Hippocampal formation (tissue), 2 donors: ENCODE measurements at places on chromosomes 11 and 22.

DNA sequence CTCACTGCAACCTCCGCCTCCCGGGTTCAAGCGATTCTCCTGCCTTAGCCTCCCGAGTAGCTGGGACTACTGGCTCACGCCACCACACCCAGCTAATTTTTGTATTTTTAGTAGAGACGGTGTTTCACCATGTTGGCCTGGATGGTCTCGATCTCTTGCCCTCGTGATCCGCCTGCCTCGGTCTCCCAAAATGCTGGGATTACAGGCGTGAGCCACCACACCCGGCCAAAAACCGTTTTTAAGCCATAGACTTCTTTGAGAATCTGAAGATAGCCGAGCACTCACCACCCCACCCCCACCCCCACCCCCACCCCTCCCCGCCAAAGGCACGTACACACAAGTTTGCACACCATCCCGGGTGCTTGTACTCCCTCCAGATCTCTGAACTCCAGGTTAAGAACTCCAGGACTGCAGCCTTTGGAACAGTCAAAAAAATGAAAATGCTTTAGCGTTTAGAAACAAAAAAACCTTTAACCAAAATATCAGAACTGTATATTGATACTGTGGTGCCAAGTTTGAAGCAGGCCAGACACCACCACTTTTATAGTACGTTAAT lies 1.5 kb downstream of the CRKL start:
- no peak for DNase-seq

DNA sequence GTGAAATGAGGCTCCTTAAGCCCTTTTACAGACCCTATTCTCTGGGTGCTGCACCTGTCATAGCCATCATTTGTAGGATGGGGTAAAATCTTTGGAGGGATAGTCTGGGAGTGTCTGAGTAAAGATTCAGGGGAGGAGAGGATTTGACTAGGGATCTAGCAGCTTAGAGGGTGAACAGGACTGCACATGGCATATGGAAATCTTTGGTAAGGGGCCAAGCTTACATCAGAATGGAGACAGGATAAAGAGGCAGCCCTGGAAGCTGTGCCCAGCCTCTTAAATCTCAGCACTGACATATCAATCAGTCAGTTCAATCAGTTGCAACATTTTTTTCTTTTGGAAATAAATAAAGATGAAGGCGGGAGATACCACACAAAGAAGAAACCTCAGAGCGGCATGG lies 301.8 kb upstream of the CADM1 start:
- DNase-seq = no peak

DNA sequence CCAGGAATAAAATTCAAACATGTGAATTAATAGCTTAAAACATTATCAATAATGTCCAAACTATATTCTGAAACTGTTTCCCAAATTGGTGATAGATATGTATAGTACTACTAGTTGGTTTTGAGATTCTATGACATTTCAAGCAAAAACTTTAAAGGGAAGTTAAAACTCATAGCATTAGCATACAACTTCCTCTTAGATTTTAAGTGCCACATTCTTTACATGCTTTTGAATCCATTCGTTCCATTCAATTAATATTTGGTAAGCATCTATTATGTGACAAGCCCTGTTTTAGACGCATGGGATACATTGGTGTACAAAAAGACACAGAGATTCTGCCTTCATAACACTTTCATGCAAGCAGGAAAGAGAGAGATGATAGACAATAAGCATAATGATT lies 8.9 kb downstream of the PATL1 start:
- no peak for DNase-seq

DNA sequence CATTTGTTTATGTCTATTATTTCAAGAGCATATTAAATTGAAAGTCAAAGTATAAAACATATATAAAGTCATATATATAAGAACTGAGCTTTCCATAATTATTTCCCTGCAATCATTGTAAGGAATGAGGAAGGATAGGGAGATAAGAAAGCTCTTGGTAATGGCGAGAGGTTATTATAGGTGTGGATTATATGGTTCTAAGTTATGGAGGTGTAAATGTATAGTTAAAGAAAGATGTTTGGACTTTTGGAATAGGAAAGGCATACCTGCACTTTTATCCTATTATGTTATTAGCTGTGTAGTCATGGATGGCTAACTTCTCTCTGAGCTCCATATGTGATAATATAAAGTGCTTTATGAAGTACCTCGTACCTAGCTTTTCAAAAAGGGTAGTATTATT lies 127.6 kb downstream of the LUZP2 start:
- no peak for DNase-seq

DNA sequence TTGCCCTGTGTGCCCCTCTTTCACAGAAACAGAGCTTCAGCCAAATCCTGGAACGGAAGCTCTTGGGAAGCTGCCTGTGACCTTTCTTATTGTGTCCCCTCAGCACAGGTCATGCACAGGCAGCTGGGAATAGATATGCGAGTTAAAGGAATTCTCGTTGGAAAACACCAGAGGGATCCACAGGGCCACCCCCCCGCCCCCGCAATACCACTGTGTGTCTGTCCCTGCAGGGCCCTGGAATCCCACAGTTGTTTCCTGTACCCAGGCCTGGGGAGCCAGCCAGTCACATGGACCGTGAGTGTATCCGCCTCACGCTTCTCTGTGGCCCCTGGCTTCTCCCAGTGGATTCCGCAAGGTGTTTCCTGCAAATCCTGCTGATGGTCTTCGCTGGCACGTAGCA lies 29.0 kb downstream of the TIMP3 start:
- no peak for DNase-seq

GRCh38 chr22:44625981-44626687 lies 75.9 kb upstream of the PRR5 start:
- DNase-seq = peak; percentile 11

DNA sequence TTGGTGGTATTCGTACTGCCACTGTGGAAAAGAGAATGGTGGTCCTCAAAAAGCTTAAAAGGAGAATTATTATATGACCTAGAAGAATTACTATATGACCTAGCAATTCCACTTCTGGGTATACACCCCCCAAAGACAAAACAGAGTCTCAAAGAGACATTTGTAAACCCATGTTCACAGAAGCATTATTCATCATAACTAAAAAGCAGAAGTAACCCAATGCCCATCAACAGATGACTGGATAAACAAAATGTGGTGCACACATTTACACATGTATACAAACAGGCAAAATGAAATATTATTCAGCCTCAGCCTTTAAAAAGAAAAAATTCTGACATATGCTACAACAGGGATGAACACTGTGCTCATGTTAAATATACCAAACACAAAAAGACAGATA lies 89.4 kb downstream of the ARHGAP32 start:
- DNase-seq = no peak

DNA sequence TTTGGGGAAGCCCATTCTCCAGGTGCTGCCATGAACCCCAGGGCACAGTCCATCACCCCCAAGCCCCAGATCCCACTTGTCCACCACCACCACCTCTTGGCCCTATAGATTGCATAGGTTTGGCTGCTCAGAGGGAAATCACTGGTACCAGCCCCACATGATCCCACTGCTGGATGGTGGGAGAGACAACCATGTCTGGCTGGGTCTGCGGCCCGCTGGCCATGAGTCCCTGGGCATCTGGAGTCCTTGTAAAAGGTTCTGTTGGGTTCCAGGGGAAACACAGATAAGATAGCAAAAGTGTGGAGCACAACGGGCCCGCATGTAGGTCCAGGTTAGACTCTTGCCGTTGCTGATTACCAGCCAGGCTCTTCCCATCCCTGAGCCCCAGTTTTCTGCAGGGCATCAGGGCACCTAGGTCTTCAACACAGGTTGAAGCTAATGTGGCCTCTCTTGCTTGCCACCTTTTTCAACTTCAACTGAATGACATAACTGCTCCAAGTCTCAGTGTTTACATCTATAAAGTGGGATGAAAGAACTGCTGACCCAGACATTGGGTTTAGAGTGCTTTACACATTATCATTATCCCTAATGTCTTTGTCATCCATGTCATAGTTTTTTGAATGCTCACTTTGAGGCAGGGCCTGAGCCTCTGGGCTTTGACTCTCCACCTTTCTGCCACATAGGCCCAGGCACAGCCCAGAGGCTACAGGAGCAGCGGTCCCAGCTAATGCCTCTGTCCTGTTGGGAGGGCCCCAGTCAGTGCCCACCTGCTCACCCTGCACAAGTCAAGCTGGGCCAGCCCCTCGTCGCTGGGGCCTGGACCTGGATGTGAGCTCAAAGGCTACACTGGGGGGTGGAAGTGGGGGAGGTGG lies 1.0 kb upstream of the TANGO2 start:
- DNase-seq = no peak

DNA sequence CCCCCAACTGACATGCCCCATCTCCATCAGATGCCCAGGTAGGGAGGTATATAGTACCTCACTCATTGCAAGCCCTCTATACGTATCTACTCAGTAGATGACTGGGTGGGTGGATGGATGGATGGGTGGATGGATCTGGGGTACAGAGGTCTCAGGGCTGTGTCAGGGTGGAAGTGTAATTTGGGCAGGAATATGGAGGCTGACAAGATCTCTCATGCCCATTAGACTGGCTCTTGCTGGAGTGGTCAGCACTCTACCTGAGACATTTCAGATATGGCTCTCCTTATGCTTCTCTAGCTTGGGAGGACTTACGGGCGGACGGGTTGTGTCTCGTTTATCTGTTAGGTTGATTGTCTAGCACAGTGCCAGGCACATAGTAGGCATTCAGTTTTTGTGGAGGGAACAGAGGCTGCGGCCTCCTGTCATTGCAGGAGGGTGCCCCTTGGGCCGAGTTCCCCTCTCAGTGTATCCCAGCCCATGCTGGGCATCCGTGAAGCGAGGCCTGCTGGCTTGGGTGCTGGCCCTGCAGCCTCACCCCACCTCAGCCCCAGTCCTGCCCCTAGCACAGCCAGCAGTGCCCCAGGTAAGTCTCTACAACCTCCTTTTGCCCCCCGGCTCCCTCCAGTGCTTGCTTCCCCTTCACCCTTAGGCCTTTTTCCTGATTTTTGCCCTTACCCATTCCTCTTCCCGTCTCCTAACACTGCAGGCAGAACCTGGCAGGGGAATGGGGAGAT lies 13.7 kb downstream of the ROBO3 start:
- no peak for DNase-seq

- no peak for DNase-seq
These were observed 284.0 kb downstream of the MN1 start for GRCh38 chr22:27517361-27518155.

DNA sequence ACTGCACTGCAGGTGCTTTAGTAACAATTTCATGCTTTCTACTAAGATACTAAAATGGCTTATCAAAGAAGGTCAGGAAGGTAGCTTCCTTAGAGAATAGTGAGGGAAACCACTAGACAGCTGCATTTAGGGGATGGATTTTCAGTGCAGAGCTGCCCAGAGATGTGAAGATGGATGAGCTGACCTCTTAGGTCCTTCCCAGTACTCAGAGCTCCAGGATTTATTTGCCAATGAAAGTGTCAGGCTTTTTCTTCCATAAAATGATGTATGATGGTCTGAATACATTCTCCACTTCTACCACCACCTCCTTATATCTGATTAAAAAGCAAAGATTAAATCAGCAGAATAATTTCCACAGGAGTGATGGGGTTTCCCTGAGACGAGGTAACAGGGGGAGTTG lies 35.0 kb downstream of the SC5D start:
- no peak for DNase-seq

GRCh38 chr11:313304-313786 lies 495 bp upstream of the IFITM1 start:
- no peak for DNase-seq

DNA sequence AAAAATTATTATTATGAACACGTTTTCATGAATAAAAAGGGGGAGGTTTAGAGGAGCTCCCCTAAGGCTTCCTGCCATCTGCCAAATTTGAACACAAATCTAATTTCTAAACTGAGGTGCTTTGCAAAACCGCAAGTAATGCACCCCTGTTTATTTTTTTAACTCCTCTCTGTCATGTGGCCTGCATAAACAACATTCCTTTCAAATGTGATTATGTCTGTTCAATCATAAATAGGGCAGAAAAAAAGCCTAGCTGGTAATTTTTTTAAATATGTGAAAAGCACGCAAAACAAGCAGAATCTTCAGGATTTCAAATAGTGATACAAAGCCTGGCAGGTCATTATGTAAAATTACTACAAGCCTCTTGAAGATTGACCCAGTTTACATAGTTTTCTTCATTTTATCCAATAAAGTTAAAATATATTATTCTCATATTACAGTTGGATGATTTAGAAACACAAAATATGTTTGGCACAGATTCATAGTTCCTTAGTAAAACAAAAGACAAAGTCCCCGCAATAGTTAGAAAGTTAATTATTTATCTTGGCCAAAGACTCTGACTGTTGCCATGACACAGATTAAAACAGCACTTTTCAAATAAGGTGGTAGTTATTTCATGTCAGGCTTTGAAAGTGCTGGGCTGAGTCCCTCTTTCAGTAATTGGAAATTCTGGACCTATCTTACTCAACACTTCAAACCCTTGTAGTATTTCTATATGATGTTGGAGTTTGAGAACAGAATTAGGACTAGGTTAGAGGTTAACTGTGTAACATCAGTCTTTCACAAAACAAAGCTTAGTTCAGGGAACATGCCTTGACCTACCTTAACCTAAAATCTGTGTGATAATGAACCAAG lies 200.3 kb upstream of the MPPED2 start:
- DNase-seq = no peak

DNA sequence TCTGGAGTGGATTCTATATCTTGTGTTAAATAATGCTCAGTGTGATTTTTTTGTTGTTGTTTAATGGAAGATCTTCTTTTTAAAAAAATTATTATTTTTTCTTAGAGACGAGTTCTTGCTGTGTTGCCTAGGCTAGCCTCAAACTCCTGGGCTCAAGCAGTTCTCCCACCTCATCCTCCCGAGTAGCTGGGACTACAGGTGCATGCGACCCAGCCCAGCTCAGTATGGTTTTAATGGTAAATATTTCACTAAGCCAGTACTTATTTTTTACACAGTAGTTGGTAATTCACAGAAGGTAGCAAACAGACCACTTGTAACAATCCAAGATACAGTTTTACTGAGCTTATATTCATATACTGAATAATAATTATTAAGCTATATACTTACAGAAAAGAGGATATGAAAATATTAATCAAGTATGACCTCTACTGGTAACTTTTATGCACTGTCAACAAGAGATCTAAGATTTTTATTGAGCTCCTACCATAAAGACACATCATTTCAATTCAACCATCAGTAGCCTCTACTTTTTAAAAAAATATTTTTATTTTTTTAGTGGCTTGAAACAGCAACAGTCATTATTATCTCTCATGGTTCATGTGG lies 6.1 kb upstream of the CD59 start:
- DNase-seq = peak; percentile 49

DNA sequence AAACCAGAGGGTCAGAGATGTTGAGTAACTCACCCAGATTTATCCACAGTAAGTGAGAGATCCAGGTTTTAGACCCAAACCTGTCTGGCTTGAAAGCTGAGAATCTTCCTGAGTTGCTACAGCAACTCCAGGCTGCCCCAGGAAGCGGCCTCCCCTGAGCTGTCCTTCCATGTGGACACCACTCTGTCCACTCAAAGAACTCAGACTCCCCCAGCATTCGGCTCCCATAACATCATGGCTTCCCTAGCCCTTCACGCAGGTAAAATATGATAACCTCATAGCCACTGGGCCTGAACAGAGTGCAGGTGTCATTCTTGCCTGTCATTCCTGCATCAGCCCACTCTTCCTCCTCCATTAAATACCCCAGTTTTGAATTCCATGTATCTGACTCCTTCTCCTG lies 657.8 kb downstream of the TBC1D22A start:
- DNase-seq = no peak
